NCI-H2107 (cell line): ENCODE measurements at places on chromosomes 13 and 19.

GRCh38 chr13:21216332-21216731, 39.9 kb downstream of the MRPL57 start:
- DNase-seq = no peak

DNA sequence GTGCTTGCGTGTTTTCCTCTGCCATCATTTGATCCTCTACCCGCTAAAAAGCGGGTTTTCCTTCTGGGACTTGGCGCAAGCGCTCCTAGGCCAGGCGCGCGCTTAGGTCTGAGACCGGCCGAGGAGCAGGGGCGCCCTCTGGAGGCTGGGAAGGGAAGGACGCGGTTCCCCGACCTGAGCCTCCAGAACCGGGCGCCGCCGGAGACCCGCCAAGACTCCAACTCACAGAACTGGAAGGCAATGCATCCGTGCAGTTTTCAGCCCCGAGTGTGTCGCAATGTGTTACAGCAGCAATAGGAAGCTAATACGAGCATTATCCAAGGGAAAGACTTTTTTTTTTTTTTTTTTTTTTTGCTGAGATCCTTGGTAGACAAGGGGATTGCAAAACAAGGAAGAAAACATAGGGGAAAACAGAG, 190.9 kb downstream of the COL4A1 start:
- DNase-seq = no peak

GRCh38 chr19:43777163-43777695, 3.5 kb downstream of the KCNN4 start:
- DNase-seq = no peak

DNA sequence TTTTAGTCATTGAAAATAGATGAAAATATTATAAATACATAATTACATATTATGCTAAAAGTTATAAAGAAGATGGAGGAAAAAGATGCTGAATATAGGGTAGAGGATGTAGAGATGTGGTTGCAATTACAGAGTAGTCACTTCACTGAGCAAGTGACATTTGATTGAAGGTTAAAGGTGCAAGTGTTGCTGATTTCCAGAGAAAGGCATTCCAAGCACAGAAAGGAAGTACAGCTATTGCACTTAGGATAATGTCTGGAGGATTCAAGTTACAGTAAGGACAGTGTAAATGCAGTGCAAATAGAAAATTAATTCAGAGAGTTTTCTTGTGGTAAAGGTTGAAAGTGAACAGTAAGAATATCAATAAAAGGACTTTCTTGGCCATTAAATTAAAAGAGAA, 1721.8 kb downstream of the PCDH9 start:
- no peak for DNase-seq

DNA sequence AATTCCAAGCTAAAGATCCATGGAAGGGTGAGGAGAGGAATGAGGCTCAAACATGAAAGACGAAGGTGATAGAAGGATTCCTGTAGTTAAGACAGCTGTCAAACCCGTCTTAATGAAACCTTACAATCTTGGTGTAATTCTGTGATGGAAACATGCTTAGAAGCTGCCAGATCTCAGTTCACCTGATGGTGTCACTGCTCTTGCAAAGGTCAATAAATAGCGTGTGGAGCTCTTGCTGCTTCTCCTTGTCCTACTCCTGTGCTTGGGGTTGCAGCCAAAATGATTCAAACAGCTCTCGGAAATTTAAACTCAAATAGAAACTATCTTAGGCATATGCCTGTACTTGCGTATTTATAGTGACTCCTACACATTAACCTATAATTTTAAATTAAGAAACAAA, 1705.0 kb downstream of the OLFM4 start:
- no peak for DNase-seq

DNA sequence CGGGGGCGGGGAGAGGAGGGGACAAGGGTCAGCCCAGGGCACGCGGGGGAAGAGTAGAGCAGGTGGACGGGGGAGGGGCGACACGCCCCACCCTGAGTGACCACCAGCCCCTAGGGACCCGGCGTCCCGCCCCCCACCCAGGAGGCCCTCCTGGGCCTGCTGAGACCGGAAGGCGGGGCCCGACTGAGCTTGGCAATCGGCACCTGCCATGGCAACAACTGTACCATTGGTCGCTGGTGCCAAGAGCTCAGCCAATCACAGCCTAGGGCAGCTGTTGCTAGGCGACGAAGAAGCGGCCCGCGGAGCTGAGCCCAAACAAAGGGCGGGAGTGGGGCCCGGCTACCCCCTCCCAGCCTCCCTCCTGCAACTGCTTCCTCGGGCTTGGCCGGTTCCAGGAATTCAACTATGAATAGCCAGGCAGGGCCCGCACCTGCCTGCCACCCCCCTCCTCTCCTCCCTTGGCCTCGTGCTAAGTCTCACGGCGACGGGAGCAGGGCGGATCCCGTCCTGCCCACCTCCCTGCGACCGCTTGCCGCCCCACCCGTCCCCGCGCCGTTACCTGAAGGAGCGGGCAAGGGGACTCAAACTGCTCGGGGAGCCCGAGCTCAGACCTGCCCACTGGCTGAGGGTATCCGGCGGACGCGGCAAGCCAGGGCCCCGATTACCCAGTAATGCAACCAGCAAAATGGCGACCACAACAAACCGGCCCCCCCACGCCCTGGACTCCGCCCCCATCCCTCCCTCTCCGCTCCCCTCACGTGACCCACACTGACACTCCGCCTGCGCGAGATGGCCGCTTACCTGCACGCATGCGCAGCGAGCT, at the start of gene DYRK1B:
TSS of gene DYRK1B (minus strand) at position 699 of the 823 bp plus-strand sequence. CDS start 2,295 bp downstream, outside the sequence.
- peak; percentile 97 for DNase-seq

DNA sequence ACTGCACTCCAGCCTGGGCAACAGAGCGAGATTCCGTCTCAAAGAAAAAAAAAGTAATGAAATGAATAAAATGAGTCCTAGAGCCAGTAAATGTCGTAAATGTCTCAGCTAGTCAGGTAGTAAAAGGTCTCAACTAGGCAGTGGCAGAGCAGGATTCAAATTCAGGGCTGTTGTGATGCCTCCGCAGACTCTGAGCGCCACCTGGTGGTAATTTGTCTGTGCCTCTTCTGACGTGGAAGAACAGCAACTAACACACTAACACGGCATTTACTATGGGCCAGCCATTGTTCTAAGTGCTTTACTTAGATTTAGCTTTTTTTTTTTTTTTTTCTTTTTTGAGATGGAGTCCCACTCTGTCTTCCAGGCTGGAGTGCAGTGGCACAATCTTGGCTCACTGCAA, 30.2 kb downstream of the CYP2F1 start:
- DNase-seq = peak; percentile 33

- DNase-seq = no peak
These were observed 36.5 kb downstream of the COL4A1 start for GRCh38 chr13:110270507-110270906.

DNA sequence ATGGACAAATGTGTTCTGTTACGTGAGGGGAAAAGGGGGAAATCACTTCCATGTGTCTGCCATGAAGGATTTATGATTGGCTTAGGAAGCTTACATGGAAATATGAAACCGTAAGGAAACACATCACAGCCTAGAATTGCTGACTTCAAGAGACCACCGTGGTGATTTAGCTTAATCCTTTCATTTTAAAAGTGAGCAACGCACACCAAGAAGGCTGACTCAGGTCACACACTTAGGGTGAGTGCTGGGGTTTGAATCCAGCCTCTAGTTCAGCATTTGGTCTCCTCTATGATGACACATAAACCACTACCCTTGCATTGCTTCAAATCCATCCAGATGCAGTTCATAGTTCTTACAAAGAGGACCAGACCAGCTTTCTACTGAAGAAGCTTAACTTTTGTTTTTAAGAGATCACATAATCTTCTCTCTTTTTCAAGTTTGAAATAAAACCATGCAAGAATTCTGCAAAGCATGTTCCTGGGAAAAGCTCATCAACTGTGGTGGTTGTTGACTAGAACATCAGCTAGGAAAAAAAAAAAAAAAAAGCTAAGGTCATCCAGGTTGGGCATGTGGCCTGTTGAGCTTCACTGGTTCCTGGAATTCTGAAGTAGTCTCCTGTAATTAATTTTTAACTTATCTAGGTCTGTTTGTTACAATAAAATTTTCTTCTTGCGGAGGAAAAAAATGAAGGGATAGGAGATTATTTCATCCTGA, 60.2 kb upstream of the KL start:
- no peak for DNase-seq

- no peak for DNase-seq
These were observed 119.6 kb downstream of the RFC3 start for GRCh38 chr13:33937373-33938098.

DNA sequence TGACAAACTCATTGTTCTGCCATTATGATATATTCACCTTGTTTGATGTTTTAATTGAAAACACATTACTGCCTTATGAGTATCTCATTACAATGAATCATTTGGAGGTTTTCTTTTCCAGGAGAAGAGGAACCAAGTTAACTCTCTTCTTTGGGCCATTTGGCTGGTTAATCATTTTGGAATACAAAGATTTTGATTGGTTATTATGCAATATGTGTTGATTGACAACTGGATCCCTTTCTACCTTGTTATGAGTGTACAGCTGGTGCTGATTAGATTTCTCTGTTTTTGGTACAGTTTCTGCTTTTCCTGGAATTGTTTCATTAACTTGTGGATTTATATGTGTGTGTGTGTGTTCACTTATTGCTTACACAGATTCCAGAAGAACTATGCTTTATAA, 49.2 kb upstream of the RGCC start:
- DNase-seq = no peak

DNA sequence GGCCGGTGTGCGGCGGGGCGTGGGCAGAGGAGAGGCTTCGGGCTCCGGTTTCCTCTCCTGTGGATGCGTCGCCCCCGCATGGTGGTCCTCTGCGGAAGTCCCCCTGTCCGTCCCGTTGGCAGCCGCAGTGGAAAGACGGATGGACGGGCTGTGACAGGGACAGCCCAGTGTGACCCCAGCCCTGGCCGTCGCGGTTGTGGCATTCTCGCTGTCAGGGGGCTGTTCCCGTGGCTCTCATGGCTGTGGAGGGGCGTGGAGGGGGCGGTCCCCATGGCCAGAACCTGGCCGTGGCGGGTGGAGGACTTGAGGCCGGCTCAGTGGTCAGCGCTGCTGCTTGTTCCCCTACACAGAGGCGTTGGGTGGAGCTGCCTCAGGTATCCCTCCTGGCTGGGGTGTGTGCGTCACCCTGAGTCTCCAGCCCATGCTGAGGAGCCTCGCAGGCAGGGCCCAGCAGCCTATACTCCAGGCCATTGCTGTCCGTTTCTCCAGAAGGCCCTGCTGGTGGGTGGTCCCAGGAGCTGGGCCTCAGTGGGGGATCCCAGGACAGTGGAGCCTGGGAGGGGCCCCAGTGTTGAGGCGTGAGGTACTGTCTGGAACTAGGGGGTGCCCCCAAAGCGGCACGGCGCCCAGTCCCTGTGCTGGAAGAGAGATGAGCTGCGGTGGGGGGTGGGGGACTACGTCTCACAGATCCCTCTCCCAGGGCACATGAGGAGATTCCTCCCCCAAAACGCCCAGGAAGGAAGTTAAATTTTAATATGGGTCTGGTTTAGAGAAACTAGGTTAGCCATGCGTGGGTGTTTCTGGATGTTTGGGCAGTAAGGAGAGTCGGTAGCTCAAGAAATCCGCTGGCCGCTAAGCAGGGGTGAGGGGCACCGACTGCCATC, 20.3 kb downstream of the CSNK1G2 start:
- DNase-seq = no peak

DNA sequence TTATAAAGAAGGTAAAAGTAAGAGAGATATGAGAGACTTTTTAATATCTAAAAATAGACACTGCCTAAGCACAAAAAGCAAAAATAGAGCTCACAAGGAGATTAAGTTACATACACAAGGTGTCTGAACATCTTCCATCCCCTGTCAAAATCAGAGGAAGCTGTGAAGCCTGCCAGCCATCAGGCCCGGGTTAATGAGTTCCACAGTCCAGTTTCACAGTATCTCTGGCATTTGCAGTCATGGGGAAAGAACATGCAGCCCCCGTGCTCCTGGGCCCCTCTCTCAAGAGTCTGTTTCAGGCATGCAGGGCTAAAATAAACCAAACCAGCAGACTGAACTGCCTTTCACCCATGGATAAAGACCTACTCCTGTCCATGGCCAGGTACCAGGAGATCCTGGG, 79.2 kb downstream of the TBC1D4 start:
- DNase-seq = no peak

DNA sequence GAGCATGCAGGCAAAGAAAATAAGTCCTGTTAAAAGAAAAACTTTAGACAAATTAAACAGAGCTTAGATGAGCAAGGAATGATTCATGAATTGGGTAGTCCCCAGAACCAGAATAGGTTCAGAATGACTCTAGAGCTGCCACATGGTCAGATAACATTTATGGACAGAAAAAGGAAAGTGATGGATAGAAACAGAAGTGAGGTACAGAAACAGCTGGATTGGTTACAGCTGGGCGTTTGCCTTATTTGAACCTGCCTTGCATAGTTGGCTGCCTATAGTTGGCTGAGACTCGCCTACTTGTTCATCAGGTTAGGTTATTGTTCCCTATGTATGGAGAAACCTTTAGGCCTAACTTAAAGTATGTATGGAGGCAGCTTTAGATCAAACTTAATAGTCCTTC, 35.4 kb downstream of the WDFY2 start:
- no peak for DNase-seq

DNA sequence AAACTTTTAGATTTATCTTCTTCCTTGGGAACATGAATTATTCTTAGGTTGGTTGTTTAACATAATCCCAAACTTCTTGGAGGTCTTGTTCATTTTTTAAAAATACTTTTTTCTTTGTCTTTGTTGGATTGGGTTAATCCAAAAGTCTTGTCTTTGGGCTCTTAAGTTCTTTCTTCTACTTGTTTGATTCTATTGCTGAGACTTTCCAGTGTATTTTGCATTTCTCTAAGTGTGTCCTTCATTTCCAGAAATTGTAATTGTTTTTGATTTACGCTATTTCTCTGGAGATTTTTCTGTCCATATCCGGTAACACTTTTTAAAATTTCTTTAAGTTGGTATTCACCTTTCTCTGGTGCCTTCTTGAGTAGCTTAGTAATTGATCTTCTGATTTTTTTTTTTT, 9.8 kb upstream of the KLK15 start:
- DNase-seq = no peak

- no peak for DNase-seq
These were observed 31.8 kb downstream of the DOCK9 start for GRCh38 chr13:98945863-98946605.

GRCh38 chr19:51771376-51772130, 10.6 kb downstream of the FPR2 start:
- no peak for DNase-seq

DNA sequence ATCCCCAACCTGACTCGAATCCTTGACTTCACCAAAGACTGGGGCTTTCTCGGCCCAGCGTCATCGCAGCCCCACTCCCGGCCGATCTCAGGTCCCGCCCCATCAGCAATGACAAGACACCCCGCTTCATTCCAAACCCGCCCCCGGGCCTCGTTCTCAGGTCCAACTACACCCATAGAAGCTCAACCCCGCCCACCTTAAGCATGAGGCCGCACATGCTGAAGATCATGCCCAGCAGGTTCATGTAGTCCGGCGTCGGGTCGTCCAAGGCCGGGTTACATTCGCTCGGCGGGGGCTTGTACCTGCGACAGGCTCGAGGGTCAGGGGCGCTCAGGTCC, 2.3 kb downstream of the WDR83 start:
- no peak for DNase-seq

DNA sequence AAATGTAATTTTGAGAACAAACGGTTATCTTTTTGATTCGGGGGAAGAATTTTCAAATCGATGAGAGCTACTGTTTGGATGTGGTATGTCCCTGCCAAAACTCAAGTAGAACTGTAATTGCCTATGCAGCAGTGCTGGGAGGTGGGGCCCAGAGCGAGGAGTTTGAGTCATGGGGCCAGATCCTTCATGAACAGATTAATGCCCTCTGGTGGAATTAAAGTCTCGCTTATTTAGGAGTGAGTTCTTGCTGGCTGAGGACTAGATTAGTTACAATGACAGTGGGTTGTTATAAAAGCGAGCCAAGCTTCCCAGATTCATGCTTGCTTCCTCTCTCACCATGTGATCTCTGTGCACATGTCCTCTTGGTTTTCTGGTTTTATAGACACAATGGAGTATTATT, 11.8 kb upstream of the PRR20A start:
- no peak for DNase-seq
